ENCODE measurements at places on chromosomes 13 and 19.

- DNase-seq: peak; percentile 52
Observed at GRCh38 chr19:44851427-44851826, 5.3 kb downstream of the NECTIN2 start.

DNA sequence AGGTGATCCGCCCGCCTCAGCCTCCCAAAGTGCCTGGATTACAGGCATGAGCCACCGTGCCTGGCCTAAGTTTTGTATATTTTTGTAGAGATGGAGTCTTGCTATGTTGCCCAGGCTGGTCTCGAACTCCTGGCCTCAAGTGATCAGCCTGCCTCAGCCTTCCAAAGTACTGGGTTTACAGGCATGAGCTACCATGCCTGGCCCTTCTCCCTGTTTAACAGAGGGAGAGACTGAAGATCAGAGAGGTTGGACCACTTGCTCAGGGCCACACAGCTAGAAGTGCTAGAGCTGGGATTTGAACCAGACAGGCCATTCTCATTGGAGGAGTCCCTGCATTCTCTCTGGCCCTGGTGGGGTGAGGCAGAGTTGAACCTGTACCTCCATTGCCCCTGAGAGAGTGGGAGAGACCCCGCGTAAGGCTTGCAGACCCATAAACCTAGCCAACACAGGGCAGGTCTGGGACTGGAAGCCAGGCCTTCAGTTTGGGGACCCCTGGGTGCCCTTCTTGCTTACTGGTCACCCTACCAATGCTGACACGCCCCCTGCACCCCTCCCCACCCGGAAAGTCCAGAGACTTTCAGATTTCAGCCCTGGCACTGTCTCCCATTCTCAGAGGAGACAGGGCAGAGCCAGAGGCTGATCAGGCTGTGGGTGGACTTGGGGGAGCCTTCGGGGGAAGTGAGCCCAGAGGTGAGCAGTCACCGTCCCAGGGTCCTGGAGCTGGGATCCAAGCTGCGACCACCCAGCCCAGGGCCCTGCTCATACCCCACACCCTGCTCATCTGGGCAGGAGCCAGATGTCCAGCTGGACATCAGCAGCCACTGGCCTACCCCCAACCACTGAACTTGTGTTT is 13.3 kb downstream of the TTYH1 start:
- DNase-seq: no peak

GRCh38 chr13:105798541-105798940 is 736.9 kb downstream of the EFNB2 start:
- no peak for DNase-seq

DNA sequence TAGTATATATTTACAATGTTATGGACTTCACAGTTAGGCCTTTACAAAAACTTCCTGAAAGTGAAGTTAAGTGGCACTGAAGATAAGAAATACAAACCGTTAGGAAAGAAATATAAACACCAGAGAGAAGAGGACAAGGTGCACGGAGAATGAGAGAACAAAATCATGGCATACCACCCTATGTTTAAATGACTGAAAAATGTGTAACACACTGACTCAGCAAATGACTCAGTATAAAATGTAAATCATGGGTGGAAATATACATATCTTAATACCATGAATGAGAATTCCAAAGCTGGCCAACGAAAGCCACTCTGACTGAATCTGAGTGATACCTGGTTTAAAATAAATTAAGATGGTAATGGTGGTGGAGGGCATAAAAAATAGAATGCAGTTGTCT is 260.8 kb downstream of the DNAJC15 start:
- DNase-seq: no peak

DNA sequence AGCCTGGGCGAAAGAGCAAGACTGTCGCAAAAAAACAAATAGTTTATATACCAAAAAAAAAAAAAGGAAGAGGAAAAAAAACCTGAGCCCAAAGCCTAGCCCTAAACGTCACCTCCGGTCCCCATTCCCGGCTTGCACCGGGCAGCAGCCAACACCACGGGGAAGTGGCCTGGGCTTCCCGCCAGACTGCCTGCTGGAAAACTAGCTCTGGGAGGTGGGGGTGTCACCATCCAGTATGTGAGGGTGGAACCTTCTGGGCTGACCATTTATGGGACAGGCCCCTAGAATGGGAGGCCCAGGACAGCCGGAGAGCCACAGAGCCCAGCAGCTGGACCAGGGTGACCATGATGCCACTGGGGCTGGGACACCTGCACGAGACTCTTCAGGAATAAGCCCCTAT is 37.3 kb downstream of the IL12RB1 start:
- no peak for DNase-seq

DNA sequence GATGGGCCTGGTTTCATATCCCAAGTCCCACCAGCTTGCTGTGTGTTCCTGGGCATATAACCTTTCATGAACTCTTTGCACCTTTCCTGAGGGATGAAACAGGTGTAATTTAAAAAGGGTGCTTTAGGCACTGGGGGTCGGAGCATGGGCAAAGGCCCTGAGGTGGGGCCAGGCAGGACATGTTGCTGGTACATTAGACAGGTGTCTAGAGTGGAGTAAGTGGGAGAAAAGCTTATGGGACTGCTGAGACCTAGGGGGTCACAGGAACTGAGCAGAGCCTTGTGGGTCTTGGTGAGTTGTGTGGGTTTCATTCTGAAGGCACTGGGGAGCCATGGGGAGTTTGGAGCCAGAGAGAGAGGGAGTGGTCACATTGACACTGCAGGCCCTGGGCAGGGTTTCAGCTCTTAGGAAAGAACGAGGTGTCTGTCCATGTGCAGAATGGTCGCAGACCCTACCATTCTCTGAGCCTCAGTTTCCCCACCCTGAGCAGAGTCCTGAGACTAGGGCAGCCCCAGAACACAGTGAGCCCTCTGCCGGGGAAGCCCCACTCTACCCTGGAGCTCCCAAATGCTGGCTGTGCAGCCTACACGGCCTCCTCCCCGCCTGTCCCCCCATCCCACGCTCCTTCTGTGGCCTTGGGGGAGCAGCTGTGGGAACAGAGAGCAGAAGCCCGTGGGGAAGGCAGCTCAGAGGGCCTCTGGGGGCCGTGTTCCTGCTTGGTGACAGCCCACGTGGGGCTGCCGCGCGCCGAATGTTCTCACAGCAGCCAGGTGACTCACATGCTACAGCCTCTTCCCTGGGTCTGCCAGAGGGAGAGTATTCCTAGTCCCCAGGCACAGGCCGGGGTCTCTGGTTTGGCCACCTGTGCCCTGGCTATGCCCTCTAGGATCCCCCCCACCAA is 7.3 kb upstream of the HOMER3 start:
- no peak for DNase-seq

DNA sequence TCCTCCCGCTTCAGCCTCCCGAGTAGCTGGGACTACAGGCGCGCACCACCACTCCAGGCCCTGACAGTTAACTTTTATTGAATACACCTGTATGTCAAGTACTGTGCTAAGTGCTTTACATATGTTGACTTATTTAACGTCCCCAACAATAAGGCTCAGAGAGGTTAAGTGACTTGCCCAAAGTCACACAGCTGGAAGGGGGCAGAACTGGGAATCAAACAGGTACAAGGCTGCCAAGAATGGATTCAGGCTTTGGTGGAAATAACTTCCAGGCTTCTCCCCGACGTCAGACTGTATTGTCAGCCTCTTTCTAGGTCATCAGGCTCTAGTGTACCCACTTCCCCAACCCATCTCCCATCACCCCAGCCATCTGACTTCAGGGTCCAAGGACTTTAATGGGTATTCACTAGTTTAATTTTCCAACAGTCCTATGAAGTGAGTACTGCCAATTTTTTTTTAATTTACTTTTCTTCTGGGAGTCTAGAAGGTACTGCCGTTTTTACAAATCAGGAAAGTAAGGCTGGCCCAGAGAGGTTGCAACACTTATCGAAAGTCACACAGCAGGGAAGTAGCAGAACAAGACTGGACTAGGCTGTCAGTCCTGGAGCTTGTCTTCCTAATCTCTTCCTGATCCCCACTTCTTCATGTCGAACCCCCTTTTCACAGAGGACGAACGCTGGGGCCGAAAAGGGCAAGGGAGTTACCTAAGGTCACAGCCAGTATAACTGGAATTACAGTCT is 4.9 kb upstream of the CKM start:
- no peak for DNase-seq

GRCh38 chr13:107006661-107007060 is 438.7 kb upstream of the ARGLU1 start:
- no peak for DNase-seq

DNA sequence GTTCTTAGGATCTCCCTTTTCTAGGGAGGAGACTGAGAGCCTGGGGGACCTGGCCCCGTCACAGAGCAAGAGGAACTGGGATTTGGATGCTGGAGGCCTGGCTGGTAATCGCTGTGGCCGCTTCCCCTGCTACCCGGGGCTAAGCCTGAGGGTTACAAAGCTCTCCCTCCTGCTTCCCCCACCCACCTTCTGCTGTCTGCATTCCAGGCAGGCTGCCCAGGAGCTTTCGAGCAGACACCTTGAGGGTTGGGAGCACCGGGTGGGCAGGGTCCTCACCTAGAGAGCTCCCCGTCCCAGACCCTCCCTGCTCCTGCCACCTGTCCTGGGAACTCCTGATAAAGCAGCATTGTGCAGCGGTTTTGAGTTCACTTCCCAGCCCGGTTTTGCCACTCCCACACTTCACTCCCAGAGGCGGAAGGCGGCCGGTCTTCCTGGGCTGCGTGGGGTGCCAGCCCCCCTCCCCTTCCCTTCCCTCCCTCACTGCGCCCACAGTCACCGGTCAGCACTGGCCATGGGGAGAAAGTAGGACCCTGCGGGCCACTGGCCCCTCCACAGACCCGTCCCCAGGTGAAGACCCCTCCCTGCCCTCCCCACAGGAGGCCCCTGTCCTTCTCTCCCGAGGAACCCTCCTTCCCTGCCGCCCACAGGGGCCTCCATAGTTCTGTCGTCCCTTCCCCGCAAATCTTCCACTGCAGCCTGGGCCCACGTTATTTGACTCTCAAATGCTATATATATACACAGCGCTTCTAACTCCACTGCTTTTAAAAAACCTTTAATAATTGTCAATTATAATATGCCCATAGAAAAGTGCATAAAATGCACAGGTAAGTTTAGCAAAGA is 8.1 kb downstream of the PAK4 start:
- no peak for DNase-seq

DNA sequence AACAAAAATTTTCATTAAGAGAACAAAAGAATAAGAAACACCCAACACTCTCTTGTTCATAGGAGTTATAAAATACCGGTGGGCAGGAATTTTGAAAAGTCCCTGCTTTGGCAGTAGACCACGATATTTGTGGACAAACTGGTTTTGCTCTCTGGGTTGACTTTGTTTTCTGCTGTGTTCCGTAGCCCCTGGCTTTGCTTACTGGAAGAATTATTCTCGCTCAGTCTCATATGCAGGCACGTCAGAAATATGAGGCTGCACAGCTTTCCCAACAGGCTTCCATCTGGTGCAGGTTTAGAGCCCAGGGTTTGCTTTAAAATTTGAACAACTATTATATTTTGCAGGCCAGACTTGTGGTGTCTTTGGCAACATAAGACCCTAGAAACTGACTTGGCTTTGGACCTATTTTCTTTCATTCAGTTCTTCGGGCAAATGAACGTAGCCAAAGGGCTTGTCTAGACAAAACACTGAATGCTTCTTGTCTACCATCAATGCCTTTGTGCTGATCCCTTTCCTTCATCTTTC is 2012.6 kb downstream of the PCDH9 start:
- DNase-seq: no peak

DNA sequence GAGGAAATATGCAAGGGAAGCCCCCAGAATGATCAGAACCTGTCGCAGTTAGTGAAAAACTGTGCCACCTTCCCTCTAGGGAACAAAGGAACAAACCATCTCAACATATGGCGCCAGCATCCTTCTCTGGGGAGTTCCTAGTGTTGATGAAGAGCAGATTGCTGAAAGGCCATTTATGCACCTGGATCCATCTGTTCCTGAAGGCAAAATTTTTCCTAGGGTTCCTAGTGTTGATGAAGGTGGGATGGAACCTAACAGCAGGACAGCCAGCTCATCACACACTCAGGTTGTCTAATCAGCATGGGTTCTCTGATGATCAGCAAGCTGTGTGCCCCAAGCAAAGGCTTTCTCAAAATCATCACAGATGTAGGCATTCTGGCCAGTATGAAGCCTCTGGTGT is 32.6 kb downstream of the ZNF473 start:
- no peak for DNase-seq

DNA sequence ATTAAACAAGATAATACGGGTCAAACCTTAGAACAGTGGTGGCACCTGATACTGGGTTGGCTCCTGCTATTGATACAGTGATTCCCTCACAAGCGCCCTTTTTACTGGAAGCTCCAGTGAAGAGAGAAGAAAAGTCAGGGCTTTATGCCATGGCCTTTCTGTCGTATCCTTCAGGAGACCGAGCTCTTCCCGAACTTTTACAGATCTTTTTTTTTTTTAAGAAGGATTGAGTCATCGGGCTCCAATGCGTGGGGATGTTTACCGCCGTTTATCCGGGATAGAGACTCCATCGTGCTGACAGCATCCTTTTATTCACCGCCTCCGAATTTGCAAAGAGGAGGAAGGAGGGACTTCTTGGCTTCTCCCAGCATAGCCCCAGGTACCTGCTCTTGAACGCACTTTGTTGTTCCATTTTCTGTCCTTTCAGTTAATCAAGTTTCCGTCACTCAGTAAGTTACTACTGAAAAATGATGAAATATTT is 574 bp downstream of the ZNF227 start:
- no peak for DNase-seq

- no peak for DNase-seq
Observed at GRCh38 chr19:33683881-33684537, 62.3 kb downstream of the CHST8 start.

DNA sequence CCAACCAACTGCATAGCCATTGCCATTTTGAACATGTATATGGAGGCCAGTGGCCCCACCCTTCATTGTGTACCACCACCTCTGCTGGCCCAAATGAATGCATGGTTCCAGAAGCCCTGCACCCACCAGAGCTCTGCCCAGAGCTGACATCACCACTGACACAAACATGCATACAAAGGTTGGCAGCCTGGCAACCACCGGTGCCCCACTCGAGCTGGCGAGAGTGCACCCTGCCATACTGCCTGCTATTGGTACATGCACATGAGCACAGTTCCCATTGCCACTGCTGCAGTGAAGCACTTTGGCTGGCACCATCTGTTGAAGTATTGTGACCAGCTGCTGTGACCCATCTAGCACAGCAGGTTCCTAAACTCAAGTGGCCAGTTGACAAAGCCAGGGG is 1564.9 kb downstream of the OLFM4 start:
- DNase-seq: no peak

DNA sequence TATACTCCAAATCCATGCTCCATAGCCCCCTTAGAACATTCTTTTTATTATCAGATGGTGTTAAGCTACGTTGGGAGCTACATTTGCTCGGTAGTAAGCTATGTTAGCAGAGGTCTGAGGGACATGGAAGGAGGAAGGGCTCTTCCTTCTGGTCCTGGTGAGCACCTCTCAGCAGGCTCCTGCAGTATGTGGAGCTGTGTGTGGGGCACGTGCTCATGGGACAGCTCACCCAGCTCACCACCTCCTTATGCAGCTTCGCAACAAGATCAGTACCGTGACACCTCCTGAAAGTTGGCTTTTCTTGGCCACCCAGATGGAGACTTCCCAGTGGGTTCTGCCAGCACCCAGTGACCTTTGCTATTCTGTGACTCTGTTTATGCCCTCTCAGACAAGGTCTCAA is 400.5 kb upstream of the SLC10A2 start:
- no peak for DNase-seq

DNA sequence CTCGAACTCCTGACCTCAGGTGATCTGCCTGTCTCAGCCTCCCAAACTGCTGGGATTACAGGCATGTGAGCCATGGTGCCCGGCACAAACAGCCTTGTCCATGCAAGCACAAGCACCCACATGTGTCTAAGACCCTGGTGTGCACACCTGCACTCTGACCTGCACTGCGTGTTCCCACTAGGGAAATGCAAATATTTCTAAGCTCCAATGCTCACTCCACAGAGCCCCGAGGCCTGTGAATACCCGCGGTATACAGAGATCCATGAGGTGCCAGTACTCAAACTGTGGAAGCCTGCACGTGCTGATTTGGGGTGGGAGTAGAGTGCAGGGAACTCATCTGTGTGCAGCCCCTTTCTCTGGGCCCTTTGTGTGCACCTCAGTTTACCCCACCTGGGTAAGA is 14.7 kb downstream of the GADD45B start:
- DNase-seq: no peak

All from COR-L47 (cell line).